ENCODE measurements at places on chromosomes 7 and 10.
A peak's percentile ranks its signal among the peaks of the same experiment; 100 is the strongest.

DNA sequence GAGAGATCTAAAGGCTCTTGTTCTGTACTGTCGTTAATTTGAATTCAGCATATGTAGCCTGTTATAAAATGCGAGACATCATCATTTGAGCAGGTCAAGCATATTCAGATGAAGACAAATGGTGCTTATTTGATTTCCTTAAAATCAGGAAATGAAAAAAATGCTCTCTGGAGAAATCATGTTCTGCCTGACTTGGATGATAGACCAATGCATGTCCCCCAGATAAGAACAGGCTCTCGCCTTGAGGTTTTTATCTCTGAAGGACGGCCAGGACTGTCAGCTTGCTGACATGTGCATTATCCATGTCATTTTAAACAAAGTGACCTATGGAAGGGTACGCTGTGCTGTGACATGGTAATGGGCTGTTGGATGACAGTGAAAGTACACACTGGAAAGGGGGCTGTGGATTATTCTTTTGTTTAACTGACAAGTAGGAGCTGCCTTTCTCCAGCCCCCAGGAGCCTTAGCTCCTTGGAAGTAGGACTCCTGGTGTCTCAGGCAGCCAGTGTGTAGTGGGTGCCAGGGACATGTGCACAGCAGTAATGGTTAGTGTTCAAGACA is 695.1 kb upstream of the GALNT17 start:
- DNase-seq, result no peak

DNA sequence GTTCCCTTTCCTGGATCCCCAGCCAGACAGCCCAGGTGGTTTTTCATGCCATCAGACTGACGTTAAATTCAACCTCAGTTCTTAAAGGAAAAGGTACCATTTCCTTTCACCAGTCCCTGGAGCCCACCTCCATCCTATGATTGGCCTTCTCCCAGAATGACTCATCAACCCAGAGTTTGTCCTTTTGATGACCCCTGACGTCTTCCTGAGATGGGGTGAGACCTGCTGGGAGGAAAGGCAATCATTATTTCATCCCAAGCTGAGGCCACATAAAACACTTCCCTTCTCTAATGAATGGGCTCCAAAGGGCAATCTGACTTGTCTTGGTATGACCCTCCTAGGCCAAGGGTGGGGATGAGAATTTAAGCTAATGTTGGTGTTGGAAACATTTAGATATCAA is 750.7 kb downstream of the SUGCT start:
- DNase-seq, result peak; percentile 31

- no peak for DNase-seq
These were observed 529.8 kb upstream of the GALNT17 start for GRCh38 chr7:70602117-70602516.

GRCh38 chr10:100534726-100535125 is 1.0 kb upstream of the HIF1AN start:
- no peak for DNase-seq

DNA sequence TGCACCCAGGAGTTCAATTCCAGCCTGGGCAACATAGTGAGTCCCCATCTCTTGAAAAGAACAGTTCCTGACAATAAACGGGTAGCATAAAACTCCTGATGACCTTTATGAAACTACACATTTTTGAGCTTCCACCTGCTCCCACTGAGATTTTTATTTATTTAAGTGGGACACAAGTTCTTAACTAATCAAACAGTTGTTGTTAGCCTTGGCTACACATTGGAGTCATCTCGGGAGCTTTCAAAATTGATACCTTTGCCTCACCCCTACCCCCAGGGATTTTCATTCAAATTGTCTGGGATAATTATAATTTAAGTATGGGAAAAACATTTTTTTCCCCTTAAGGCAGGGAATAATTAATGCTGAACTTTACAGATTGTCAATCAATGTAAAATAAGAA is 39.3 kb downstream of the MALSU1 start:
- no peak for DNase-seq

DNA sequence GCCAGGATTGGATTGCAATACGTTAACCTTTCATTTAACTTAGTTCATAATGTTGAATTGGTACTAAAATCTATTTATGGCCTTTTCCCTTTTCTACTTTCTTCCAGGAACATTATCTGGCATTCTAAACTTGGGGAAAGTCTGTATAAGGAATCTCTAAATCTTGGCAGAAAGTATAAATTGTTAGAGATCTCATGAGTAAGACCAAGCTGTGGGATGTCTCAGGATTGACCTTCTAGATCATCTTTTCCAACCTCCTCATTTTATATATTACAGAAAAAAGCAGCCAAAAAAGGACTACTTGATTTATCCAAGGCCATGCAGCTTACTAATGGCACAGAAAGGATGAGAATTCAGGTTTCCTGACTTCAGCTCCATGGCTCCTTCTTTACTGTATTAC is 598.3 kb downstream of the INHBA start:
- no peak for DNase-seq

DNA sequence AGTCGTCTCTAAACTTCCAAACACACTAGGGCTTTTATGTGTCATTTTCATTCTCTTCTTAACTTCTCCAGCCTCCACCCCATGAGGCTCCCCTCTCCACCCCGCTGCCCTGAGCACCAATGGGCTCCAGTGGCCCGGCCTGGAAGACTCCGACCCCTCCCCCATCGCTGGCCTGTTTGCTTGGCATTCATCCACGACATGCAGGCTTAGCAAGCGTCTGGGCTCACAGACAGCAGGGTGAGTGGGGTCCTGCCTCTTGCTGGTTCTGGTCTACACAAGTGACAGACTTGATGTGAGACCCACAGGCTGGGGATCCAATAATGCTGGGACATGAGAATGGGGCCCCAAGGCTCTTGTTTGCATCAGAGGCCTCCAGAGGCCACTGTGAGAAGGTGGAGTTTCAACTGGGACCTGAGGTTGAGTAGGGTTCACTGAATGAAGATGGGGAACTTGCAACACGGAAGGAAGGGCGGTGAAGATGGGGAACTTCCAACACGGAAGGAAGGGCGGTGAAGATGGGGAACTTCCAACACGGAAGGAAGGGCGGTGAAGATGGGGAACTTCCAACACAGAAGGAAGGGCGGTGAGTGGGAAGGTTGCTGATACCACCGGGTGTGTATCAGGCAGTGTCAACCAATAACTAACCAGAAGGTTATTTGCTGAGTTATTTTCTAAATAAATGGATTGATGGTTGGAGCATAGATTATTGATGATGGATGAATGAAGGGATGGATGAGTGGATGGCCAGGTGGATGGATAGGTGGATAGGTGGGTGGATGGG is 14.0 kb downstream of the KNDC1 start:
- DNase-seq, result no peak

DNA sequence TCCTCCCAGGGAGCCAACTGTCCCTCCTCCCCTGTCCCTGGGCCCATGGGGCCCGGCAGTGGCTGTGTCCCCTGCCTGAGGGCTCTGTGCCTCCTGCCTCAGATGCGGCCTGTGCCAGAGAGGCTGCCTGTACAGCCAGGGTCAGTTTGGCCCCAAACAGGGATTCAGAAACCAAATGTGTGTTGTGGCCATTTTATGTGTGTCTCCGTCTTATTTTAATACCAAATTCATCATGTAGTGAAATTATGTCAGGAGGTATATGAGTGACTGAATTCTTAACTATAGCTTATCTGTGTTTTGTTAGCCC is 114.8 kb downstream of the NT5C2 start:
- no peak for DNase-seq

- peak; percentile 73 for DNase-seq
These were observed 674 bp upstream of the FRA10AC1 start for GRCh38 chr10:93703066-93703465.
